T-helper 2 cell treated with Interferon-gamma antibody and Interleukin-4, amounts not matched to agents 100 ng/mL and 5 ng/mL, for 36 hours (primary cell): ENCODE measurements at places on chromosomes 2 and 18. TPM values are rescaled to one million over a fixed set of nuclear protein-coding genes. Genes with fewer than 3 reads are reported as not detected.

Gene NEU2
- not detected in 2 replicates for total RNA-seq

Gene ABCG5
- total RNA-seq, result not detected in 2 replicates

Gene E2F6
- 10.7 and 10.9 TPM in 2 replicates for total RNA-seq

Gene MDH1
- total RNA-seq, result 179 and 182 TPM in 2 replicates

Gene IL36RN
- total RNA-seq, result not detected in 2 replicates

Gene RBFA
- 28.7 and 31.0 TPM in 2 replicates for total RNA-seq

Gene ABHD1
- 0.52 and 0.64 TPM in 2 replicates for total RNA-seq

Gene ARHGAP25
- 82.8 and 89.1 TPM in 2 replicates for total RNA-seq

Gene GMPPA
- 50.1 and 52.1 TPM in 2 replicates for total RNA-seq

Gene STPG4
- total RNA-seq, result 0.30 and 0.50 TPM in 2 replicates

Gene ALLC
- not detected in 2 replicates for total RNA-seq

Gene REG3A
- total RNA-seq, result not detected in 2 replicates
